ENCODE measurements at places on chromosomes 11 and 22.

DNA sequence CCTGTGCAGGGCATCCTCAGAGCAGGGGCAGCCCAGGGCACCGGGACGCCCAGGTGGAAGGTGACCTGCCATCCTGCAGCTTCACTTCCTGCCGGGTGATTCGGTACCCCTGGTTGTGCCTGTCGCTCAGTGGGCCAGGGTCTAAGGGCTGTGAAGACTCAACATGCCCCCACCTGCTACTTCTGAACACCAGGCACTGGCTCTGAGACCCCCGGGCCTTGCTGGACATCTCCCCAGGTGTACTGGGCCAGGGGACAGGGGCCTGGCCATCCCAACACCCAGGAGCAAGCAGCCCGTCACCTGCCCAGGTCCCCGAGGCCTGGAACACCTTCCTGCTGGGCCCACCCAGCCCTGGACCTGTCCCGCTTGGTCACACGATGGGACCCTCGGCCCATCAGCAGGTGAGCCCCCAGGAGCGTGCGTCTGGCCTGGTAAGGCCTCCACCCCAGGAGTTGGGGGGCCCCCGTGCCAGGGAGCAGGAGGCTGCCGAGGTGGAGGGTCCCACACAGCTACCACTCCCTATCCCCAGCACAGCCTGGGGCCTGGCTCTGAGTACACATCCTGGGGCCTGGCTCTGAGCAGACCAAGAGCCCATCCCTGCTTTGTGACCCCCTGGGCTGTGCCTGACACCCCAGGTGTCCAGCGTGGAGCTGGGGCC is 3.9 kb upstream of the MUC5B start:
- DNase-seq, result no peak

DNA sequence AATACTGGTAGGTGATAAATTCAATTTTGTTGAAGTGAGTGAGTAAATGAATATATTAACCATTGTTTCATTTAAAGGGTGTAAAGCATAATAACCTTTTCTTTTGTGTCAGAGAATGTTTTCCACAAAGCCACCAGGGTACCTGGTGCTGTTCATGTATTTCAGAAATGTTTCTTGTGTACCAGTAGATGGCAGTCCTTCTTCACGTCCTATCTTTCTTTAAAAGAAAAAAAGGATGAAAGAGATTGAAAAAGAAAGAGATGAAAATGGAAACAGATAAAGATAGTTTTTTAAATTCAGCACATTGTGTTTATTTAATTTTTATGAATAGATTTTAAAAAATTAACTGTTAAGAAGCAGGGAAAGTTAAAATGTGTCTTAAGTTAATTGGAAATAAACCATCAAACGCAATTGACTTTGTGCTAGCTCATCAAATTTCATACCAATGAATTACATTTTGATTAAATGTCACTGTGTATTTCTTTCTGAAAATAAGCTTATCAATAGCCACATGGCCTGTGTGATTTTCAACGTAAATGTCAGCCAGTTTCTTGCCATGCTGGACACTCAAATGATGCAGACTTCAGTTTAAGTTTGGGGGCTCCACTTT is 65.5 kb upstream of the CHORDC1 start:
- no peak for DNase-seq

DNA sequence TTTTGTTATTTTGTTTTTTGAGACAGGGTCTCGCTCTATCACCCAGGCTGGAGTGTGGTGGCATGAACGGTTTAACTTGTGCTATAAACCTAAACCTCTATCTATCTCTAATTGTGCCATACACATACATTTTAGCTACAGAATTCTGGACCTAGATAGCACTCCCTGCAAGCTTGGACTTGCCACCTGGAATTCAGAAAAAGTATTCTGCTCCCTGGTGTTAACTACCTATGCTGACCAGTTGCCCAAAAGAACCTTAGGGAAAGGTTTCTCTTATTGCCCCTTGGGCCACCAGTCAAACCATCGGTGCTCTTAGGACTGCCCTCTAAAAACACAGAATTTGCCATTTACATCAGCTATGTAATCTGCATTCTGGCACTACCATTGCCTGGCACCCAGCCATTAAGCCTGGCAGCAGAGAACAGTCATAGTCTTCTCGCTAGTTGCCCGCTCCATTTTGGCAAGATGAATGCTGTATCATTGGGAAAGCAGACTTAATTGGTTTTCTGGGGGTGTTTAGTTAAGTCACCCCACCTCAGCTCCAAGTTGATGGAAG is 55.3 kb downstream of the ETS1 start:
- DNase-seq, result no peak

GRCh38 chr11:40186437-40187263 is 1272.8 kb downstream of the LRRC4C start:
- DNase-seq, result no peak

DNA sequence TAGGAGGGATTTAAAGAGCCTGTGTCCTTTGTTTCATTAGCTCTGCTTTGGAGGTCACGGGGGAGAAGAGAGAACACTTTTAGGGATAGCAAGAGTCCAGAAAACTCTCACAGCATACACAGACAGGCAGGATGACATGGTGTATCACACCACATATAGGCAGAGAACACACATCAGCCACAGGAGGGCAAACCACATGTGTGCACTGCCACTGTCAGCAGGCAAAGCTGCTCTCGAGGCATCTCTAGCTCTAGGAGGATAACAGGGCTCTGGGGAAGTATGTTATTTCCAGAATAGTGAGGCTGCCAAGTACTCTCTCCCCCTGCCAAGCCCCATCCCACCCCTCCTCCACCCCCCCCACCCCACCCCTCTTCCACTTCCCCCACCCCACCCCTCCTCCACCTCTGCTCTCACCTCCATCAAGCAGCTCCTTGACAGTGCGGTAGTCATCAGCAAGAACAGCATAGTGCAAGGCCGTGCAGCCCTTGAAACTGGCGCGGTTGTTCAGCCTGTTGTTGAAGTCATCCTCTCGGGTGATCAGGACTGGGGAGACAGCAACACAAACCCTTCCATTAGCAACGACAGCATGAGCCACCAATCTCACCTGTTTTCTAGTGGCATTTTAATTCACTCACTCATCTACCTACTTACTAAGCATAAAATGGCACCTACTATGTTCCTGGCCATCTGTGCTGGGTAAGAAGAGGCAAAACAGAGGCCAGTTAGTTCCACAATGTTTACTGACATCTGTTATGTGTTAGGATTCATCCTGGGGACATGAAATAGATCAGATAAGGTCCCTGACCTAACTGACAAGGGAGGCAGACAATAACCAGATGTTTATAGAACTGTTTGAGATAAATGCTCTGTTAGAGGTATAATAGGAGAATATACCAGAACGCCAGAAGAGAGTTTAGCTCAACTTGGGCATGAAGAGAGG is 75.6 kb downstream of the CLPB start:
- no peak for DNase-seq

GRCh38 chr11:44684859-44685281 is 41.9 kb upstream of the TSPAN18 start:
- no peak for DNase-seq

GRCh38 chr22:41411021-41411851 is 29.5 kb downstream of the TEF start:
- no peak for DNase-seq

DNA sequence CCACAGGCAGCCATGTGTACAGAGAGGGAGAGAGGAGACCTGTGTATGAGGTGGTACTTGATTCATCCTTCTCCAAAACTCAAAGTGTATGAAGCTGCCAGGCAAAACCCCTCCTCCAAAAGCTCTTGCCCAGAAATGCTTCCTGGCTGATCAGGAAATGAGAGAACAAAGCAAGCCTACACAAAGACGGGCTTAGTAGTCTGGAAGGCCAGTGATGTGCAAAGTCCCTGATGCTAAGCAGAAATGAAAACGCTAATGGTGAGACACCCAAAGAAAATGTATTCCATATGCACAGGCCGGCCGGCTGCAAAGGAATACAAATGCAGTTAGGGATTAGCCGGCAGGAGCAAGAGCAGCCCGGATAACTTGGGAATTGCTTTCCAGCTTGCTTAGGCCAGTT is 234.9 kb upstream of the CADM1 start:
- DNase-seq, result no peak

DNA sequence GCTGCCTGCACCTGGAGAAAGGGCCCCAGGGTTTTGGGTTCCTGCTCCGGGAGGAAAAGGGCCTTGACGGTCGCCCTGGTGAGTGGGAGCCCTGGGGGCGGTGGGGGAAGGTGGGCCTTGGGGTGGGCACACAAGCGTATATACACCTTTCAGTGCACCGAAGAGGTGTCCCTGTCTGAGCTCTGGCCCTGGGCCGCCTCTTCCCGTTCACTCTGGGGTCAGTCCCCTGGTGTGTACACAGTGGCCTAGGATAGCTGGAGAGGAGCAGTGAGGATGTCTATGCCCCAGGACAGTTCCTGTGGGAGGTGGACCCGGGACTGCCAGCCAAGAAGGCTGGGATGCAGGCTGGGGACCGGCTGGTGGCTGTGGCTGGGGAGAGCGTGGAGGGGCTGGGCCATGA is 2.8 kb downstream of the NHERF4 start:
- no peak for DNase-seq

- DNase-seq, result no peak
Measured at GRCh38 chr22:49862496-49862776, 8.8 kb downstream of the ZBED4 start.

DNA sequence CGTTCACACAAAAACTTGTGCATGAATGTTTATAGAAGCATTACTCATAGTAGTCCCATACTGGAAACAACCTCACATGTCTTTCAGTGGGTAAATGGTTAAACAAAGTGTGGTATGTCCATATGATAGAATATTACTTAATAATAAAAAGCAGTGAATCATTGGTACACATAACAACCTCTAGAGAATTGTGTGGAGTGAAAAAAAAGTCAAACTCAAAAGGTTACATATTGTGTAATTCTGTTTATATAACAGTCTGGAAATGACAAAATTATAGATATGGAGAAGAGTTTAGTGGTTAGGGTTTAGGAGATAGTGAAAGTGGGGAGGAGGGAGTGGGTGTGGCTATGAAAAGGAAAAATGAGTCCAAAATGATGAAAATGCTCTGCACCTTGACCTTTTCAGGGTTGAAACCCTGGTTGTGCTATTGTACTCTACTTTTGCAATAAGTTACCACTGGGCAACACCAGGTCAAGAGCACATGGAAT is 243.4 kb upstream of the DDI1 start:
- no peak for DNase-seq

DNA sequence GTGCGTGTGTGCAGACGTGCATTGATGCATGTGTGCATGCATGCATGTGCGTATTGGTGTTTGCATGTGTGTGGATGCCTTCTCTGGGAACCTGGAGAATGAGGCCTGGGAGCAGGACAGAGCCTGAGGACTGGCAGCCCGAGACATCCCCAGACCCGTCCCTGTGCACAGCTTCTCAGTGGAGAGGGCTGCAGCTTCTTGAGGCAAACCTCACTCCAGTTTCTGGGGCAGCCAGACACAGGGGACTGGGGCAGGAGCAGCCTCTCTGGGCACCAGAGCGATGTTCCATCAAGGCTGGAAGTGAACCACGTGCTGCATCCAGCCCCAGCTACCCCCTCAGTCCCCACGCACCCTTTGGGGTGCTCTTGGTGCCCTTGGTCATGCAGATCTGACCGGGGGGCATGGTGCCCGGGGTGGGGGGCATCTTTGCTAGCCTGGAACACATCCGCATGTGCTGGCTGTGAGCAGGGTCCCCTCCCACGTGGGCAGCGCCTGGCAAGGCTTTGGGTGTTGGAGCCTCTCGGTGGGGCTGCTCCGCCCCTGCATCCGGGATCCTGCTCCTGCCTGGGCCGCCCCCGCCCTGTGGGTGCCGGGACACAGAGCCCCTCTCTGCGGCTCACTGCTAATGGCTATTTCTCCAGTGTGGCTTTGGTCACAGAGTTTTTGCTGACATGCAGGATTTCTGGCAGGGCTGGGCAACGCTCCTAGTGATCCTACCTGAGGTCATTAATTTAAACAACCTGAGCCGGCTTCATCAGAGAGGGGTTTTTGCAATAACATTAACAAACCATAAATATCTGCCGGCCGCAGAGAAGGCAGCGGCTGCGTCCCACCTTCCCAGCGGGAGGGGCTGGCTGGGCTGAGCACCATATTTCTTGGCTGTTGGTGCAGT is 434.7 kb downstream of the TBC1D22A start:
- no peak for DNase-seq

DNA sequence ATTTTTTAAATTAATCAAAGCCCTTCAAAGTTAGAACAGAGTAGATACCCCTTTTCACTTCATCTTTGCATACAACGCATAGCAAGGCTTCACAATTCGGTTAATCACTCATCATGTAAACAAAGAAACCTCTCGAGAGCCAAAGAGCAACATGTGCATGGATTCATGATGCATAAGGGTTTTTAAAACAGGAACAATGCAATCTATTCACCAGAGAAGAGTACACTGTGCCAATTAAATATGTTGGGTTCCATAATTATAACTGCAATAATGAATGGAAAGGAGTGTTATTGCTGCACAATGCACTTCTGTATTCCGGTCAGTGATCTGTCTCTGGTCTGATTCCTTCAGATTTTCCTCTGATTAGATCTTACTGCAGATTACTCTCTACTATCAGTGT is 45.3 kb downstream of the CADM1 start:
- DNase-seq, result no peak

- DNase-seq, result no peak
Measured at GRCh38 chr11:111833524-111833923, 37.9 kb downstream of the ALG9 start.

- DNase-seq, result no peak
Measured at GRCh38 chr11:118002541-118003423, 16.6 kb downstream of the IL10RA start.

DNA sequence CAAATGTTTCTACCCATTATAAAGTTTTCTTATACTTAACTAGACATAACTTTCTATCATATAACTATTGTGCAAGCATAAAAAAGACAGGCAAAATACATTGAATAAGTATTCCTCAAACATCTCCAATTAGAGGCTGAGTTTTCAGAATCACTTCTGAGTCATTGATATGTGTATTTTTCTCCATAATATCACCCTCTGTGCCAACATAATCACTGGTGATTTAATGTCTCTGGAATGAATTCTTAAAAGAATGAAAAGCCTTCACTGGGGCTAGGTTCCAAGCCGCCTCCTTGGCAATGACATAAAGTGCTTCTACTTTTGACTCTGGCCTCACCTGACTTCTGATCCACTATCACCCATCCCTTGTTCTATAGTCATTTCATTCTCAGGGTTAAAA is 197.0 kb upstream of the E2F8 start:
- peak; percentile 41 for DNase-seq

DNA sequence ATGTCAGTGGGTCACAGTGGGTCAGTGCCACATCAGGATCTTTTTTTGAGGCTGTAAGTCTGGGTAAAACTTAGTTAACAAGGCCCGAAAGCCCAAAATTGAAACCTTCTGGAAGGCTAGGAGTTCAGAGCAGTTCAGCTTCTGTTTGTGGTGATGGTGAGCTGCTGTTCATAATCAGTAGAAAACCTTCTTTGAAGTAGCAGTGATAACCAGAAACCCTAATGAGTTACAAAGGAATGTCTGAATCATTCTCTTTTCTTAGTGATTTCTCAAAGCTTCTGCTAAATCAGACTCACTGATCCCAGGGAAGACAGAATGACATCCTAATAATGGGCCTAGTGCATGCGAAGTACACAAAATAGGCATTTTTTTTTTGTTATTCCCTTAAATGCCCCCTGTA is 124.7 kb downstream of the PARVA start:
- DNase-seq, result no peak
